ENCODE measurements at places on chromosomes 4 and X. TPM values are rescaled to one million over a fixed set of nuclear protein-coding genes. Genes with fewer than 3 reads are reported as not detected.

Gene COX7B2
- not detected for total RNA-seq

Gene VEGFD
- total RNA-seq = 2.6 TPM

Gene SMR3B
- total RNA-seq = not detected

Gene HS6ST2
- total RNA-seq = 8.6 TPM
